ENCODE measurements at places on chromosomes 7 and 10.

DNA sequence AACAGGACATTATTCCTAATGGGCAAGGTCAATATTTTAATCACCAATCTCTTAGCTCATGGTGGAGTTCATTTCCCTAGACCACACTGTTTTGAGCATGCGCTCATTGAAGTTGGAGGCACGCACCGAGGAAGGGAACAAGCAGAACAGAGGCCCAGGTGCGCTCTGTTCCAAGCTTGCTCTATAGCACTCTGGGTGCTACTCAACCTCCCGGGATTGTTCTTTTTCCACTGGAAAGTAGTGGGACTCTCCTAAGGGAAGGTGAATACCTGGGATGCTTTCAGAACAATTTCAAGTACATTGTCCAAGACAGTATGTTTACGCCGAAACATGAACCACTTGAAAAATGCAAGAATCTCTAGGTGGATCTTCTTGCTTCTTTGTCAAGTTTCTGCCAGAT, 16.2 kb downstream of the PLXNA4 start:
- no peak for DNase-seq

DNA sequence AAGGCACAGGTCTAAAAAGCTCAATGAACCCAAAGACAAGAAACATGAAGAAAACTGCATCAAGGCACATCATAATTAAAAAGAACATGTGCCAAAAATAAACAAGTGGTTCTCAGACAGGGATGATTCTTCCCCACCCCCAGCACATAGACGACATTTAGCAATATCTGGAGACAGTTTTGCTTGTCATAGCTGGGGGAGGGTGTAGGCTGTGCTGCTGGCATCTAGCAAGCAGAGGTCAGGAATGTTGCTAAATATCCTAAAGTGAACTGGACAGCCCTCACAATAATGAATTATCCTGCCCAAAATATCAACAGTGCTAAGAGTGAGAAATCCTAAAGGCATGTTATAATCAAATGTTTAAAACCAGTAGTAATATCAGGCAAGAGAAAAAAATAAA, 122.6 kb downstream of the MICU1 start:
- peak; percentile 69 for DNase-seq

DNA sequence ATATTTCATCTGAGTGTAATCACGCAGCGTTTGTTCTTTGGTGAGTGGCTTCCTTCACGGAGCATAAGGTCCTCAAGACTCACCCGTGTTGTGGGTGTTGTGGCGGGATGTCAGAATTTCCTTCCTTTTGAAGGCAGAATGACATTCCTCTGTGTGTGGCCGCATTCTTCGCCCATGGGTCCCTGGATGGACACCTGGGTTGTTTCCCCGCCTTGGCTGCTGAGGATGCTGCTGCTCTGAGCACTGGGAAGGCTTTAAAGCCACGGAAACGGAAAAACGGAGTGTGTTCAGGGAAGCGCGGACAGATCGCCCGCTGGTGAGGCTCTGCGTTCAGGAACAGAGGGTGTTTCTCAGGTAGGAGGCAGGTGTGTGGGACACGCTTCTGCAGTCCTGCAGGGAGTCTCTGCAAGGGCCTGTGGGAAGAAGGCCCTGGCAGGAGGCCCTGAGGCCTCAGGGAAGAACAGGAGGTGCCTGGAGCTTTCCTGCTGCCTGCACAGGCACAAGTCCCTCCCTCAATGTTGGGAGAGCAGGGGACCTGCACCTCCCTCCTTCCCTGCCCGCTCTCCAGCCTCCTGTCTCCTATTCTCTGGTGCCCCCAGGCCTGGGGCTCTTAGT, 35.7 kb upstream of the SHH start:
- no peak for DNase-seq

- DNase-seq: peak; percentile 68
Measured at GRCh38 chr10:69760072-69760471, 41.6 kb upstream of the COL13A1 start.

DNA sequence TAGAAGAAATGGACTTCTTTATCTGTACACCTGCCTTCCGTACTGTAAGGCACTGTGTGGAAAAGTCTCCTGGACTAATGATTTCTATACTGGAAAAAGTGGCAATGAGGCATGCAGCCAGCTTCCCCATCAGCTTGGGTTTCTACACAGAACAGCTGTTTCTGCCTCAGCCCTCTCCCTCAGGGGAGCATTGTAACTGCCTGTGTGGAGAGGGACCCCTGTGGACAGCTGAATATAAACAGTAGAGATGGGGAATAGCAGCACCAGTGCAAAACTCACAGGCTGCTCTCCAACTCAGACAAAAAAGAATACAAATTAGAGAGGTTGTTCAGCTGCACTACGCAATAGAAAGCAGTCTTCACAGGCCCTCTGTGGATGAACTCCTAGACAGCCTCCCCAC, 451.3 kb upstream of the MBL2 start:
- DNase-seq: no peak

- no peak for DNase-seq
Measured at GRCh38 chr10:132059760-132060508, 5.8 kb upstream of the JAKMIP3 start.

- DNase-seq: no peak
Measured at GRCh38 chr10:103929381-103929921, 11.5 kb upstream of the STN1 start.

DNA sequence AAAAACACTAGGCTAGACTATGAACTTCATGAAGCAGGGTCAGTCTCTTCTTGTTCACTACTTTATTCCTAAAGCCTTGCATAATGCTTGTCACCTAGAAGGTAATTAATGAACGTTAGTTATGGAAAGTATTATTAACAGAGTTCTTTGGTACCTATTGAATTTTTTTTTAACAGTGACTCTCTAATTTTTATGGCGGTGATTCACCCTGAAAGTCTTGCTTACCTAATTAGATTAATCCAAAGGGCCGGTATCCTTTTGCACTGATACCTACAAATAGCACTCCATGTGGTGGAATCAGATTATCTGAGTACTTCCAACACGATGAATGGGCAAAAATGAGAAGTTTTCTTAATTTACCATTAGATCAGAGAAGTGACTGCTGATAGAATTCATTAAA, 31.7 kb downstream of the STAM start:
- DNase-seq: no peak

DNA sequence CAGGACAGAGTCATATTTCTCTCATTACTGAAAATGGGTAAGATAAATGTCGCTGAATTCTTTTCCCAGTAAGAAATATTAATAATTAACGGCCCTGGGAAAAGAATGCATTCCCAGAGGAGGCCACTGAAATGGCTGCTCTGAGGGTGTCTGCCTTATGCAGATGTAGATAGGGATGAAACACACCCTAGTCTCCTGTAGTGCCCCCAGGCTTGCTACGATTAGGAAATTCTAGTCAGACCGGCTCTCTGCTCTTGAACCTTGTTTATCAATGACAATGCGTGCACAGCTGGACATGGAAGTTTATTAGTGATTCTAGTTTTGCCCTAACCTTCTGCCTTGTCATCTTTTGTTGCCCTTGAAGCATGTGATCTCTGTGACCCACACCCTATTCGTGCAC, 291.1 kb downstream of the ZNF248 start:
- no peak for DNase-seq

DNA sequence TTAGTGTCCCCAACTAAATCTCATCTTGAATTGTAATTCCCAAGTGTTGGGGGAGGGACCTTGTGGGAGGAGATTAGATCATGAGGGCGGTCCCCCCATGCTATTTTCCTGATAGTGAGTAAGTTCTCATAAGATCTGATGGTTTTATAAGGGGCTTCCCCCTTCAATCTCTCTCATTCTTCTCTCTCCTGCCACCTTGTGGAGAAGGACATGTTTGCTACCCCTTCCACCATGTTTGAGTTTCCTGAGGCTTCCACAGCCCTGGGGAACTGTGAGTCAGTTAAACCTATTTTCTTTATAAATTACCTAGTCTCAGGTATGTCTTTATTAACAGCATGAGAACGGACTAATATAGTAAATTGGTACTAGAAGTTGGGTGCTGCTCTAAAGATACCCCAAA, 365.6 kb downstream of the ANKRD7 start:
- DNase-seq: no peak

- peak; percentile 70 for DNase-seq
Measured at GRCh38 chr7:90706072-90706716, 110.1 kb downstream of the CDK14 start.

DNA sequence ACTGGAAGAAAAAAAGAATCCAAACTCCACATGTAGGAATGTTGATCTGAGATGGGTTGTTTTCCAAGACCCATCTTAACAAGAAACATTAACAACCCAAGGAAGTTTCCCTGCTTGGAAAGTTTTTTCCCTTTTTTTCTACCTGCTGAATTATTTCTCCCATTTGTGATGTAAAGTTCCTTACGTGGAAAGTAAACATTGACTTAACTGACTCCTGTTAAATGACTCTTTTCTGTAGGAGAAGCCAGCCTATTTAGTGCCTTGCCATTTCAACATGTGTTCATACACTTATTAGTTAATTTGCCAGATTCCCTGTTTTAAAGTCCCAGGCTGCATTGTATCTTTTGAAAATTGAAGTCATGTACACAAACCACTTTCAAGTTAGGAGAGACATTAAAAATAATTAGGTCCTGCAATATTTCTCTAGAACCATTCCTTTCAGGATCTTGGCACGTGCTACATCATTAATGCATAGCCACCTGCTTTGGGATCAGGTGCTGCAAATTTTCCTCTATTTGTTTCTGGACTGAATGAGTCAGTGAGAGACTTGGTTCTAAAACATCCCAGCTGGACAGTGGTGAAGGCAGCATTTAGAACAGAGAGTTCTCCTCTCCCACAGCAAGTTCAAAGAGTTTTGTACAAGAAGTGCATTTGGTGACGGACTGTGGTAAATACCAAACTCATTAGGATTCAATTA, 698.5 kb downstream of the SUGCT start:
- peak; percentile 37 for DNase-seq

DNA sequence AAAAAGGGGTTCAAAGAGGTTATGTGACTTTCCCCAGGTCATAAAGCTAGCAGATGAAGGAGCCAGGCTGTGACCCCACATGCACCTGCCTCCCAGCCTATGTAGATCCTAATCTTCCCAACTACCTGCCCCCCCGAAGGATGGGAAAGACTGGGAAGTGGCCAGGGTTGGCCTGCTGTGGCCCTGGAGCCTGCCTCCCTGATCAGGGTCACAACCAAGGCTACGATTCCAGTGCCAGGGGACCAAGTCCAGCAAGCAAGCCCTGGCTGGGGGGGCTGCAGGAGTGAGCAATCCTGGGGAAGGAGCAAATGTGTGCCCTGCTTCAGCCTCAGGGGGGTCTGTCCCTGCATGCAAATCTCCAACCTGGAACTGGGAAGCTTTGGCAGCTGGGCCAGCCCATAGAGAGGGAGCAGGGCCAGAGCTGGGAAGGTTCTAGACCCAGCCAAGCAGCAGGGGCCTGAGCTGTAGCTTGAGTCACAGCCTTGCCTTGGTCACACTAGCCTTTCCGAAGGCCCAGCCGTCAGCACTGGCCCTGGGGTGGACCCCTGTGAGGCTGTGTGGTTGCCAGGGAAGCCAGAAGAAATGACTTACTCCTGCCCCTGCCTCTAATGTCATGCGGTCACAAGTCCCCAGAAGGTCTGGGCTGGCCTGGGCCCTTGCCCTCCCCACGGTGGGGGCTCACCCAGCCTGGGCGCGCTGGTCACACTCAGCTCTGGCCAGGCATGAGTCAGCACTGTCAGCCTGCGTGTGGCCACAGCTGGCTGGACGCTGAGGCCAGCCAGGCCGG, 96.4 kb upstream of the ZMIZ1 start:
- DNase-seq: peak; percentile 83

DNA sequence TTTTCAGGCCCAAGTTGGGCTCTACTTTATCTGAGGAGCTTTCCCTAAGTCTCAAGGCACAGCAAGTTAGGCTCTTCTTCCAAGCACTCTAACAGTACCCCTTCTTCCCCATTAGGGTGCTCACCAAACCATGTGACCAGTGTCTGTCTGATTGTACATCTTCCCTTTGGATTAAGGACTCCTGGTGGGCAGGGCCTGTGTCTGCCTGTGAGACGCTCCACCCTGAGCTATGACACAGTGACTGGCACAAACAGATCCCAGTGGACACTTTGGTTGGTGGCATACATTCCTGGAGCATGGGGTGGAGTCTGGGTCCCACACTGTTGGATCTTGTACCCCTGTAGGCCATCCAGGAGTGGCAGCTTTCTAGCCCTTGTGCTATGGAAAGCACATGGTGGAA, 23.8 kb downstream of the PLPP4 start:
- no peak for DNase-seq

GRCh38 chr10:103545366-103545765, 51.9 kb downstream of the NEURL1 start:
- no peak for DNase-seq

DNA sequence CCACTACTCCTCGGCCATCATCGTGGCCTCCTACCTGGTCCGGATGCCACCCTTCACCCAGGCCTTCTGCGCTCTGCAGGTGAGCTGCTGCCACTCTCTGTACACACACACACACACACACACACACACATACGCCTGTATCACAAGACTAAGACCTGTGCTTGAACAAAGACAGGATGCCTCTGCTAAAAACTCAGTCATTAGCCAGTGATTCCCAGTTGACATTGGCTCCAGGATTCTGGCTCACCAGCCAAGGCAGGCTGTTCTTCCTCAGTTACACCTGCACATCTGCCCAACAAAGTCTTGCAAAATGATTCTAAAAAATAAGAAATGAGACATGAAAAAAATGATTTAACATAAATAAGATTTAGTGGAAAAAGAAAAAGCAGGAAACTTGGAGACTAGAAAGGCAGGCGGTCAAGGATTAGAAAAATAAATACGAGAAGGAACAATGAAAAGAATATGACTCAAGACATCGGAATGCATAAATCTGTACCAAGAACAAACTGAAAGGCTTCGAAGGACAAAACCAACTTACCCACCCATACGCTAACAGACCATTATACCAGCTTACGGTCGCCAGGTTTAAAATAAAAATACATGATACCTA, 7.4 kb upstream of the LRRC18 start:
- no peak for DNase-seq

- DNase-seq: no peak
Measured at GRCh38 chr10:52232561-52233350, 81.3 kb upstream of the DKK1 start.

GRCh38 chr7:70719125-70719524, 412.8 kb upstream of the GALNT17 start:
- DNase-seq: no peak

- no peak for DNase-seq
Measured at GRCh38 chr10:1434202-1434601, 303.1 kb downstream of the ADARB2 start.

GRCh38 chr7:33807779-33808482, 97.4 kb upstream of the BMPER start:
- peak; percentile 74 for DNase-seq

DNA sequence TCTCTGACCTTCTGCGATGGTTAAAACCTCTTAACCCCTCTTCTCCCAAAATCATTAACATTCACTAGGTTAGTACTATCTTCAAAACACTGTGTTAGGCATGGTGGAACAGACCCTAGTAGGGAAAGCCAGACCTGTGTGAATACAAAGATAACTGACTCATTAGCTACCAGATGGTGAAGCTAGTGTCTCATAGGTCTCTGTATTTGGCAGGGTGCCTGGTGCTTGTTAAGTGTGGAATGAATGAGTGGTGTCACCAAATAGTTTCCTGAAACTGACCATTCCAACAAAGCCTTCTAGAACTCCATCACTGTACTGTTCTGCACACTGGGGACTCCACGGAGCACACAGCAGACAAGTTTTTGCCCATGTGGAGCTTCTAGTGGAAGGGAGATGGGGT, 27.7 kb upstream of the TM9SF3 start:
- peak; percentile 87 for DNase-seq
